ENCODE measurements at places on chromosomes 13 and 19.

DNA sequence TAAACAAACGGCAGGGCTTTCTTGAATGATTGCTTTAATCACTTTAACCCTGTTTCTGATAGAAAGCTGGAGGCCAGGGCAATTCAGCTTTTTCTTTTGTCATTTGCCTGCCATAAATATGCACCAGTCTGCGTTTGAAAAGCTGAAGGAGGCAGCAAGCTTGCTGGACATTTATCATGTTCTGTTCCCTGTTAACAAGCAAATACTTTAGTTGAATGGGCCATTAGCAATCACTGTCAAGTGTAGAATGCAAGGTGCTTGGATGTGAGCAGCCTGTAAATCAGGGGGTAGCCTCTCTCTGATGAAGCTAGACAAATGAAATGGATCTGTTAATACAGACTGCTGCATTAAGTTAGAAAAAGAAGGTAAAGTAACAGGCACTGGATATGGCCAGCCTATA lies 7.6 kb downstream of the EFNB2 start:
- DNase-seq = no peak

- DNase-seq = no peak
Measured at GRCh38 chr19:40332669-40333068, 15.5 kb downstream of the C19orf47 start.

GRCh38 chr19:12769689-12770088 lies 5.7 kb downstream of the HOOK2 start:
- DNase-seq = peak; percentile 55

DNA sequence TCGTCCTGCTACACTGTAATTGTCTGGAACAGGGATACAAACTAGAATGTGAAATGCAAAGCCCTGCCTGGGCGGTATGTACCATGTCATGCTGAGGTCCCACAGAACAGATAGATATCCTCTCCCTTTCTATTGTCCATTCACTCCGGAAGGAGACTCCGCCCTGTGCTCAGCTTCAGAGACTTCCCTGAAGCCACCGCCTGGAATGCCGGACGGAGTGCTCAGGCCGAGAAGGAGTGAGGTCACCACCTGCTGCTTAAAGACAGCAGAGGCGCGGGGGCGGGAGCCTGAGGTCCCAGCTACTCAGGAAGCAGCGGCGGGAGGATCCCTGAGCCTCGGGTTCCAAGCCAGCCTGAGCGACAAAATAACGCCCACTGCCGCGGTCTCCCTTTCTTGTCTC lies 890 bp upstream of the ZNF611 start:
- DNase-seq = no peak

DNA sequence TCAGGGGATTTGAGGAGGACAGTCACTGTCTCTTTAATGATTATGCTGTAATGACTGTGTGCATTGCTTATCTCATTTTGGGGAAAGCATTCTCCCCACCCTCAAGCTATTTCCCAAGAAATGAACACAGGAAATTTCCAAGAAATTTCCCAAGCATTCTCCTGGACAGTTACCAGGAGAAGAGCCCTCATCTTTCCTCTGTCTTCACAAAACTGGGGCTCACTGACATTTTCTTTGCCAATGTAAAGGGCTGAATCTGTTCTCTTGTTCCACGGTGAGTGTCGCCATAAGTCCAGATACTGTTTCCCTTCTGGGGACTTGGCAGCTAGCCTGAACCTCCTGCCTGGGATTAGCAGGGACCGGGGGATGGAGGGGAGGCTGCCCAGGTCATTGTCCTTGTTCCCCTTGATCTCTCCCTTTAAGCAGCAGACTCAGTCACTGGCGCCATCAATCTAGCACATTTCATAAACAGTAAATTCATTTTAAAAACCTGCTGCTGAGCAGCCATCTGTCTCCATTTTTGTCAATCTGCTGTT lies 172.8 kb downstream of the DNAJC15 start:
- no peak for DNase-seq

GRCh38 chr13:106573868-106574267 lies 5.9 kb upstream of the ARGLU1 start:
- no peak for DNase-seq

- peak; percentile 51 for DNase-seq
Measured at GRCh38 chr19:1259876-1260748, 9.0 kb upstream of the CIRBP start.

- no peak for DNase-seq
Measured at GRCh38 chr13:44158881-44159632, 214.6 kb upstream of the SERP2 start.

- no peak for DNase-seq
Measured at GRCh38 chr13:36282821-36283432, 14.7 kb downstream of the CCDC169 start.

DNA sequence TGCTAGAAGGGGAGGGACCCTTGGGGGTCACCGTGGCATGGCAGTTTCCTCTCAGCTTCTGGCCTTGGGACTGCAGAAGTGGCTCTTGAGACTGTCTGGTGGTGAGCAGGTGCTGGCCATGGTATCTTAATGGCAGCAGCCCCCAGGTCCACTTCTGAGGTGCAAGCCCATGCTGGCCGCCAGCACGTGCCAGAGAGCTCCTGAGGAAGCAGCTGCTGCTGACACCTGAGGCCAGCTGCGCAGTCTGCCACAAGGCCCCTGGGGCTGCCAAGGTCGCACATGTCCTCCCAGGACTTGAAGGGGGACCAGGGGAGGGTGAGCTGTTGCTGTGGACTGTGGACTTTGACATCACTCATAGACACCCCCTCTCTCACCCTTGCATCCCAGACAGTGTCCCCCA lies 48.0 kb downstream of the NFIX start:
- DNase-seq = no peak

GRCh38 chr19:45854167-45854778 lies 8.7 kb downstream of the SYMPK start:
- no peak for DNase-seq

DNA sequence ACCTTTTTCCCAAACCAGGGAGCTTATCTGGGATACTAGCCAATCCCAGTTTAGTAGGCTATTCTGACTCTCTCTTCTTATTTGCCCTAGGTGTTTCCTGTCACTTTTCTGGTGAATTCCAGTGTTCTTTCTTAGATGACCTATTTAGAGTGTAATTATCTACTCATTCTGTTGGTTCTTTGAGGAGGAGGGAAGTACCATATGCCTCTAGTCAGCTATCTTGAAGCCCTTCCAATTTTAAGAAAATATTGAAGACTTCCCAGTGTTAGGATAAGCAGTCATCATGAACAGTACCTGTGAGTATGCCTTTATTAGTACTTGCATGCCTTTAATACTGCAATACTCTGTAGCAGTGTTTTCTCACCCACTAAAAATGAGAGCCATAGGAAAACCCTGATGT lies 724.3 kb upstream of the SLITRK1 start:
- no peak for DNase-seq

DNA sequence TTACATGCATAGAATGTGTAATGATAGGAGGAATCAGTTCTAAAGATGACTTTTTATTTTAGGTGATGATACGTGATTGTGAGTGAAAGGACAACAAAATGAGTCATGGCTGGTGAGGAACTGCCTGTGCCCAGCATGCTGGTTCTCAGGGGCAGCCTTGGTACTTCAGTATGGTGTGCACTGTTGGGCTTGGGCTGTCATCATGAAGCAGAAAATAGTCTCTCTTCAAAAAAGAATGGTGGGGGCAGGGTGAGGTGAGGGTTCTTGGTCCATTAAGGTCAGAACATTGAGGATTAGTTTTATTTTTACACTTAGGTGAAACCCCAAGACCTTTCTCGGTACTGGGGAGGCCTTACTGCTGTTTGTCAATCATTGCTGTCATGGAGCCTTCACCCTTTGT lies 309.5 kb downstream of the MTUS2 start:
- DNase-seq = no peak

- no peak for DNase-seq
Measured at GRCh38 chr13:44249431-44249836, 124.2 kb upstream of the SERP2 start.

DNA sequence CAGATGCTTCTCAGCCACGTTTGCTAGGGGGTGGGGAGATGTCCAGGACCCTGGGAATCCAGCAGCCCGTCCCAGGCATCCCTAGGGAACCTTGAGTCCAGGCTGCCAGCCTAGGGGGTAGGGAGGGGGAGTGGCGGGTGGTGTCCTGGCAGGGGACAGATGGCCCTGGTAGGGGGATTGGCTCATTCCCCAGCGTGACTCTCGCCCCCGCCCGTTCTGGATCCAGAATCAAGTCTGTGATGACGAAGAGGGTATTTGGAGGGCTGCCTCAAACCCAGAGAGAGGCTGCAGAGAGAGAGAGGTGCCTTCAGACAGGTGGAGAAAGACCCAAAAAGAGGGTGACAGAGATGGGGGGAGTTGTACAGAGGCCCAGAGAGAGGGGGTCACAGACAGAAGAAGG lies 4.1 kb downstream of the SLC17A7 start:
- no peak for DNase-seq

GRCh38 chr19:6242677-6243076 lies 37.1 kb downstream of the MLLT1 start:
- no peak for DNase-seq

DNA sequence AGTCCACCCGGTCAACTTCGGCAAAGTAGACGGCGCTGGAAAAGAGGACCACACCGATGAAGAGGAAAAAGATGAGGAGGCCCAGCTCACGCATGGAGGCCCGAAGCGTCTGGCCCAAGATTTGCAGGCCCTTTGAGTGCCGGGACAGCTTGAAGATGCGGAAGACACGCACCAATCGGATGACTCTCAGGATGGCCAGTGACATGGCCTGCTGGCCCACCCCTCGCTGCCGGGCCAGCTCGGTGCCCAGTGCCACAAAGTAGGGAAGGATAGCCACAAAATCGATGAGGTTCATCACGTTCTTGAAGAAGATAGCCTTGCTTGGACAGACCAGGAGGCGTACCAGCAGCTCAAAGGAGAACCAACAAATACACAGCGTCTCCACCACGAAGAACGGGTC lies 2.1 kb downstream of the KCNA7 start:
- DNase-seq = no peak

DNA sequence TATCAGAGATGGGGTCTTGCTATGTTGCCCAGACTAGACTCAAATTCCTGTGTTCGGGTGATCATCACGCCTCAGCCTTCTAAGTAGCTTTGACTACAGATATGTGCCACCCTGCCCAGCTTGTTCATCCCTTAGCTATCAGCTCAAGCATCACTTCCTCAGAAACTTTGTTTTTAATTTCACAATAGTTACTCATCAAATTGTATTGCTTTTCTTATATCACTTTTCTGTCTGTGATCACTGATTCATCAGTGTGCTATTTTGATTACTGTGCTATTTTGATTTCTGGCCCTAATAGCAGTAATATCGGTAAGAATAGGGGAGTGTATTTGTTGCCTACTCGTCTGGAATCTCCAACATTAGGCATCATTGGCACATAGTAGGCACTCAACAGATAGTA lies 878.6 kb upstream of the PCDH20 start:
- no peak for DNase-seq

DNA sequence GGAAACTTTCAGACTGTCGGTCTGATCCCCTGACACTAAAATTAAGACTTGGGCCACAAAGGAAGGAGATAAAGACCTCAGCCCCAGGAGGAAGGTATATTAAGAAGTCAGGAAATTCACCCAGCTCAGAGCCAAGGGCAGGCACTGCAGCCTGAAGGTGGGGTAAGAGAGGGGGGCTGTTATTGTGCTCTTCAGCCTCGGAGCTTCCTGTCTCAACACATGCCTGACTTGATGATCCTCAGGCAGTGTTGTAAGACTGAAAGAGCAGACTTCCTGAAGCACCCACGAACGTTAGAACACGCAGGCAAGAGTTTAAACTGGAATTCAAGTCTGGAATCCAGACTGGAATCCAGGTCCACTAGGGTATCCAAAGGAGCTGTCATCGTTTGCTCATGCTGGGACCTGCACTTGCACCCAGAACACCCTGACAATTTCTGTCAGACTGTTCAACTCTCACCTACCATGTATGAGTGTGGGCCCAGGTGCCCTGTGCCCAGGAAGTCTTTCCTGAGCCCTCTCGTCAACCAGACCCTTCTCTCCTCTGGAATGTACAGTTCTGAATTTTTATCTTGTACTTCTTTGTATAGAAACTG lies 10.7 kb upstream of the FLT1 start:
- DNase-seq = peak; percentile 32
